GM04503 (cell line): ENCODE measurements at places on chromosomes 16 and 17.

DNA sequence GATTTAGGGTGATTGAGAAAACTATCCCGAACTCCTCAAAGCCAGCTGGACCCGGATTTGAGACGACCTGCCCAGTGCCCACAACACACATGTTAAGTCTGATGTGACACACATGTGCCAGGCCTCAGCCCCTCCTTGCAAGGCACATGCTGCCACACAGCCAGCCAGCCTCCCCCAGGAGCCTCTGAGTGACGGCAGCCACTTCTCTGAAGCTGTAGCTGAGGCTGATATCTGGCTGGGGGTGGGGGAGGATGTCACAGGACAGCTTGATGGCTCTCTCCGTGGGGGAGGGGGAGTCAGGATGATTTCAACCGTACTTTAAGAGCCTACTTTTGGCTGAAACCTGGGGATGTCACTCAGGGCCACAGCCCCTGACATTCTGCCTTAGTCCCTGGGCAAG lies 40.9 kb downstream of the SRCIN1 start:
- DNase-seq, result no peak

DNA sequence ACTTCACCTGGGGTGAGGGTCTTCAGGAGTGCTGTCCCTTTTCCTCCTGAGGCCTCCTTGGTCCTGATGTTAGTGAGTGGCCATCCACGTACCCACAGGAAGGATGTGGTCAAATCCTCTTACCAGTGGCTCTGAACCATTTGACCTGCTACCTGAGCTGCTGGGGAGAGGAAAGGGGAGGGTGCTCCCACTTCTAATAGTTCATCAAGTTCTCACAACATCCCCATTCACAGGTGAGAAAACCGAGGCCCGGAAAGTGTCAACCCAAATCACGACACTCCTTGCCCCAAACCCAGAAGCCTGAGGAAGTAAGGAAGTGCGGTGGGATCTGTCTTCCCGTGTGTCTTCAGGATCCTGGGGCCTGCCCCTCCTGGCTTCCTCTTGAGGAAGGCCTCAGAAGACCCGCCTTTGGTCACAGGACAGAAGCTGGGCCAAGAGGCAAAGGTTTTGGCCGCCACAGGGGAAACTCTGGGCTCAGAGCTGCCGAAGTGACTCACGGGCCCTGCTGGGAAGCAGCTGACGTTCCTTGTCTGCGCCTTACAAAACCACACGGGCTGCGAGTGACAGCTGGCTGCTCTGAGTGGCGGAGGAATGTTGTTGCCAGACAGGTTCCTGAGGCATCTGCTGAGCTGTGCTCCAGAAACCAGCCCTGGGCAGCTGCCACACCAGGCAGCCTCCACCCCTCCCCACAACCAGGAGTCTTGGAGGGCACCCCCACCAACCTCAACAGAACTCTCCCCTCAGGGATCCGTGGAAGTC lies 13.9 kb upstream of the KIFC3 start:
- peak; percentile 77 for DNase-seq

- no peak for DNase-seq
These were observed 178.7 kb downstream of the KATNIP start for GRCh38 chr16:27728691-27729090.

DNA sequence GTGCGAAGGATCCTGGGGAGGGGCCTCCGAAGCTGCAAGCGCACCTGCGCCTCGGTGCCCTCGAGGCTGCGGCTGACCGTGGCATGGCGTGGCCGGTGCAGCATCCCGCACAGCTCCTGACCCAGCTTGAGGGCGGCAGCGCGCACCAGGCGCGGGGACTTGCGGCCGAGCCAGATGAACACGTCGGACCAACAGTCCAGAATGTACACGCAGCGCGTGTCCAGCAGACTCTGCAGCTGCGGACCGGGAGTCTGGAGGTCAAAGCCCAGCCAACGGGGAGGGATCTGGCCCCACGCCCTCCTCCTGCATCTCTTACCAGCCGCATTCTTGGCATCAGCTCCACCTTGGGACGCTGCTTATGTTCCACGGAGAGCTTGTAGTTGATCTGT lies 10.9 kb downstream of the FLII start:
- no peak for DNase-seq

DNA sequence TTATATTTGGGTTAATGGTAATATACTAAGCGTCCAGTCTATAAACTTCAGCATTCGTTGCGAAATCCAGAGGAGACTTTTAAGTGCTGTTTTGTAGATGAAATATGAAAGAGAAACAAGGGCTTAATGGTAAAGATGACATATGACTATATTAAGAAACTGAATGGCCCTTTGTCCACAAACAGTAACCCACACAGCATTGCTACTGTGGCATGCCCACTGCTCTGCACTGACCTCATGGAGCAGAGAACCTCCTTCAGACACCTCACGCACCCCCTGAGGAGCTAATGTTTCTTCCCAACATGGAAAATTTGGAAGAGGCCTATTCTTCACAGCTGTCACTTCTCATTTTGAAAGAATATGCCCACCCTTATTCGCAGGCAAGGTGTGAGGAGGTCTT lies 26.7 kb downstream of the ASPA start:
- no peak for DNase-seq

- DNase-seq, result no peak
These were observed 78.7 kb downstream of the VMP1 start for GRCh38 chr17:59786213-59786535.

GRCh38 chr17:82023447-82024241 lies 539 bp downstream of the LRRC45 start:
- no peak for DNase-seq

- DNase-seq, result peak; percentile 18
These were observed 448.1 kb upstream of the DYNLRB2 start for GRCh38 chr16:80092681-80093080.

DNA sequence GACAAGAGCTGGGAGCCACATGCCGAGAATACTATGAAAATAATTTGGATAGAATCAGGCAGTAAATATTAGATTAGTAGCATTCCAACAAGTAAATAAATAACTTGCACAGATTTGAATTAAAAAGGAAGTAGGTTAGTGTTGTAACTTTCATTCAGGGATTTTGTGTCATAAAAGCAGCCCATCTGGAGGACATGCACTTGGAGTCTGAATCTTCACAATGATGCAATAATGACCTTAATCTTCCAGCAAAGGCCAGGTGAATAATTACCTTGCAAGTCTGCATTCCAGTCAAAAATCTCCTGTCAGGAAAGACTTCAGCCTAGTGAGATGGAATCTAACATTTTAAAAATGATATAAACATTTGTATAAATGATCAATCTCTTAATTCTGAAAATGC lies 518.1 kb downstream of the KCNJ2 start:
- DNase-seq, result no peak

- no peak for DNase-seq
These were observed 166.8 kb downstream of the PRKCB start for GRCh38 chr16:24002619-24003018.

- no peak for DNase-seq
These were observed 24.7 kb upstream of the CDRT15 start for GRCh38 chr17:14261406-14261805.

- DNase-seq, result no peak
These were observed 7.4 kb upstream of the DHRS7B start for GRCh38 chr17:21119247-21119918.

GRCh38 chr17:46979147-46979863 lies at the start of gene RPRML:
Gene RPRML (minus strand): TSS chr17:46979253. CDS start chr17:46979007, 246 bp downstream.
- DNase-seq, result no peak

- DNase-seq, result no peak
These were observed 17.9 kb downstream of the CASKIN1 start for GRCh38 chr16:2178321-2179106.

DNA sequence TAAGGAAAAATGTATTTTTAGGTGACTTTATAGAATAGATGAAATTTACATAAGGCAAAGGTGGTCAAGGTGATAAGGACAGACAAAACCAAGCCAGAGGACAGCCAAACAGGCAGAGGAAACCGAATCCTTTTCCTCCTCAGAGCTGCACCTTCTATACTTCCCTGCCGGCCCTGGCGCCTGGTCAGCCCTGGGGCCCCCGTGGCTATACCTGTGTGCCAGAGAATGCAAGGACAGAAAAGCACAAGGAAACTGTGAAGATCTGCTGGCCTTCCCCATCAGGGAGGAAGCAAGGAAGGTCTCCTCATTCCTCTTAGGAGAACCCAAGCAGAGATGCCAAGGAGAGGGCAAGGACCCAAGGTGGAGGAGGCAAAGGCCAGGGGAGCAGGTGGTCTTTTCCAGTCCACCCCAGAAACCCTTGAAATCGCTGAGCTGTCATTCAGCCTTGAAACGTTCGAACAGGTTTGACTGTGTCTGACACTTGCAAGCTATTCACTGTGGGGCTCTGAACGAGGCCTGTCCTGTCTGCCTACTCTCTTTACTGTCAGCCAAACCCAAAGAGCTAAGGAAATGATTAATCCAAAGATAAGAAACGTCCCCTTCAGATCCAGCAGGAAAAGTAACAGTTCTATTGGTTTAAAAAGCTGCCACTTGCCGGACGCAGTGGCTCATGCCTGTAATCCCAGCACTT lies 114.4 kb downstream of the XYLT1 start:
- DNase-seq, result no peak

GRCh38 chr16:23323224-23324030 lies 21.3 kb downstream of the SCNN1B start:
- no peak for DNase-seq

GRCh38 chr17:38748149-38748891 lies at the start of gene PCGF2:
Gene PCGF2 (minus strand): TSS chr17:38748336. CDS start chr17:38740402, 7,934 bp downstream.
- DNase-seq, result peak; percentile 27

- peak; percentile 71 for DNase-seq
These were observed 12.2 kb upstream of the TERF2 start for GRCh38 chr16:69397821-69398521.

DNA sequence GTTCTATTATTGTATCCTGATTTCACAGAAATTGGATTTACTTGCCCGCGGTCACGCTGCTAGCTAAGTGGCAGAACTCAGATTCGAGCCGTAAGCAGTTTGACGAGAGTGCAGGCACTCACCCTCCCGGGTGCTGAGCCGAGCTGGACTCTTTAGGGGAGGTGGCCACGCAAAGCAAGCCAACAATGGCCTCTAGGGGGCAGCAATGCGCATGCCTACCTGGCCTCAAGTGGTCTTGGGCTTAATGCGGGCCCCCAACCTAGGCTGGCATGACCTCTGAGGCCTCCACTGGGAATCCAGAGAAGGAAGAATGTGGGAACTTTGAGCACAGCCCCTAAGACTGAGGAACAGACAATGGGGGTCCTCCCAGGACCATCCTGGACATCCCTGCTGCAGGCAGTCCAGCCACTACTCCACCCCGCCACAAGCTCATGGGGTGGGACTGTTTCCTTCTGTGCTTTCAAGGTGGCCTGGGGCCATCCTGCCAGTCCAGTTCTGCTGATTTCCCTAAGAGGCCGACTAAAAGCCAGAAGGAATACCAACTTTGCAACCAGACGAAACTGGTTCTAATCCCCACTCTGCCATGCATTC lies 276.5 kb downstream of the XYLT1 start:
- DNase-seq, result no peak

DNA sequence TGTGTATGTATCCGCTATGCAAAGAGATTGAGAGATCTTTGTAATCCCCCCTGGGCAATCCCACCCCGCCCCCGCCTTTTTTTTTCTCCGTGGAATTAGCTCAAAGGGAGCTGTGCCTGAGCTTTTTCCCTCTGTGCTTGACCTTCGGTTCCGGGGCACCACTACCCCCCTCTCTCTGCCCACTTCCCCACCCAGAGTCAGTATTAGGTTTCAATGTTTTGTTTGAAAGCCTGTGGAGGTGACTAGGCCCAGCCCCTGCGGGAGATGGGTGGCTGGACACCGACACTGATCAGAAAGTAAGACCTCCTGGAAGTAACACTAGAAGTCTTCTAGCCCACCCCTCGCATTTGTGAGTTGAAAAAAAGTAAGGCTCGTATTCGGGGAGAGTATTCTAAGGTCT lies 7.0 kb downstream of the CBLN1 start:
- DNase-seq, result no peak

DNA sequence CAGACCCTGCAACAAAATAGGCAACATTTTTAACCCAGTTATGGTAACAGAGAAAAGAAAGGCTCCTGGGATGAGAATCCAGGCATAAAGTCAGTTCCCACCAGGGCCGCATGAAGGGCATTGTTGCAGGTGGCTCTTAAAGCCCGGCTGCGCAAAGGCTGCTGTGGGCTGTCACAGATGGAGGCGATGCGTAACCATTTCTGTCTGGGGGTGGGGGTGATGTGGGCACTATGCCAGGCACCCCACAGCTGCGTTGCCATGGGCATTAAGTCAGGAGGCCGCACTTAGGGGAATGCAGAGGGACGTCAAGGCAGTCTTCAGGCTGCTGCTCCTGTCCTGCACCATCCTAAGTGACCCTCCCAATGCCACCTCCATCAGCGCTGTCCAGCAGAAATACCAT lies 228.4 kb downstream of the CPPED1 start:
- DNase-seq, result no peak

- no peak for DNase-seq
These were observed 12.2 kb upstream of the CXCL16 start for GRCh38 chr17:4751932-4752331.

GRCh38 chr16:29824589-29825144 lies 4.4 kb downstream of the MVP start:
- DNase-seq, result no peak

- DNase-seq, result no peak
These were observed 38.1 kb upstream of the IRX3 start for GRCh38 chr16:54324716-54325115.

DNA sequence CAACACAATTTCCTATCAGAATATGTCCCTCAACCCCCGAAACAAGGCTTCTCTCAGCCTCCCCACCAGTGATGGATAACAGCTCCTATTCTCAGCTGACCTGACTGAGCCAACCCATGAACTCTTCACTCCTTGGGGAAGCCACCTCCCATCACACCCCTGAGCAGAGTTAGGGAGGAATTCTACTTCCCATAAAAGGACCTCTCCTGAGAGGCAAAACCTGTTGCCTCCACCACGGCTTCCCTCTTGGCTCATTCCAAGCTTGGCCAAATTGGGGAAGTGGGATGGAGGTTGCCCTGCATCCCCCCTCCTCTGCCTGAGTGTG lies 5.7 kb upstream of the RASL10B start:
- no peak for DNase-seq

GRCh38 chr17:61849674-61850073 lies 13.7 kb downstream of the BRIP1 start:
- no peak for DNase-seq

DNA sequence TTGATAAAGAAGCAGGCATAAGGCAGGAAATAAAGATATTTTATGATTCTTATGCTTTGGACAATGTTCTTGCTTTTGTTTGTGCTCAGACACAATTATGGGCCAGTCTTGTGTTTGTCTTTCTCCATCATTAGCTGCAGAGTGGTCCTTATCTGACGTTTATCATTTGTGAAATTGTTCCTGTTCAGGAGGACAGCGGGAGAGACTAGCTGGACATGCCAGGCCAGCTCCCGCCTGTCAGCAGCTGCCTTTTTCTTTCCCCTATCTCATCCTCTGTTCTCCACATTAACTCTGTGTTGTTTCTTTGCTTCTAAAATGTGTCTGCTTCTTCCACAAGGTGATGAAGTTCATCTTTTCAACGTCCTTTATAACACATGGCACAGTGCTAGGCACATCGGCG lies 333.5 kb downstream of the NPIPA8 start:
- no peak for DNase-seq
